ENCODE measurements at places on chromosomes 12 and 14. TPM values are rescaled to one million over a fixed set of nuclear protein-coding genes. Genes with fewer than 3 reads are reported as not detected.

- DNase-seq = peak; percentile 88
Measured at GRCh38 chr12:65496617-65497016, 218.1 kb downstream of the MSRB3 start.

Gene EEF1AKMT3
- 6.9 TPM for total RNA-seq

DNA sequence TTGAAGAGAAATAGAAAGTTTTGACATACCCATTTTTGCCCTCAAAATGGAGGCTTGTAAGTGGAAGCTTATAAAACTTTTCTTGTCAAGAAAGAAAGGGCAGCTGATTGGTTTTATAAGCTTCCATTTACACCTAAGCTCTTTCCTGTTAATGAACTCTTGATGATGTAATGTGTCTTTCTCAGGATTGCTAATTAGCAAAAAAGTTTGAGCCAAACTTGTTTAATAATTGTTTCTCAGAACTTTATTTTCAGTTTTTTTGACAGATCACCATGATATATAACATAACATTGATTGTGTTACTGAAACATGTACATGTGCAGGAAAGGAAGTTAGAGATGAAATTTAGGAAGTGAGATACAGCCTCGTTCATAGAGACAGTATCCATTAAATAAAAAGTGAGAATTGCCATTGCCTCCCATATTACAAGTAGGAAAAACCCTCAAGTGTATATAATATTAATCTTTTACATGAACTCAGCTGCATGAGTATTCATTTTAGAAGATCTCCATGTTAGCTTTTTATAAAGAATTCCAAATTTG is 26.8 kb downstream of the RIC8B start:
- no peak for DNase-seq

Gene VRTN
- total RNA-seq = not detected

GRCh38 chr12:92740411-92740810 is 37.6 kb downstream of the PLEKHG7 start:
- no peak for DNase-seq

DNA sequence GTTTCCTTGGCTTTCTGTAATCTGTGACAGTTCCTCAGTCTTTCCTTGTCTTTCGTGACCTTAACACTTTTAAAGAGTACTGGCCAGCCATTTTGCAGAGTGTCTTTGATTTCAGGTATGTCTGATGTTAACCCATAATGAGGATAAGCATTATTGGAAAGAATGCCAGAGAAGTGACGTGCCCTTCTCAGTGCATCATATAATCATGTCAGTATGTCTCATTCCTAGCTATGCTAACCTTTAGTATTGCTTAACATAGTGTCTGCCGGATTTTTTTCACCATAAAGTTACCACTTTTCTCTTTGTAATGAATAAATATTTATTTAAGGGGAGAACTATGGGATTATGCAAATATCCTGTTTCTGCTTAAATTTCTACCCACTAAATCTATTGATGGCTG is 28.5 kb downstream of the RERG start:
- DNase-seq = no peak

- DNase-seq = no peak
Measured at GRCh38 chr14:88791252-88791621, 1.5 kb downstream of the EML5 start.

DNA sequence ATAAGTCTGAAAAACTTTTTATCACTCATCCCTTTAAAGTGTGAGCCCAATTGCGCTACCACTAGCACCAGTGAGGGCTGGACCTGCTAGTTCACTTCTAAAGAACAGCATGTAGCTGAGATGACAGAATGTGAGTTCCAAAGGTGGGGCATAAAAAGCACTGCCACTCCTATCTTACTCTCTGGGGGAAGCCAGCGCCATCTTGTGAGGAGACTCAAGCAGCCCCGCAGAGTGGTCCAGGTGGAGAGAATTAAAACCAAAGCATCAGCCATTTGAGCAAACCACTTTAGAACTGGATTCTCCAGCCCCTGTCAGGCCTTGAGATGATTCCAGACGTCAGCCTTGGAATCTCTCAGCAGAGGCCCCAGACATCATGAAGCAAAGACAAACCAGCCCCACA is 39.9 kb downstream of the TMEM132D start:
- no peak for DNase-seq

Gene CAPZA3
- total RNA-seq = not detected

Gene DPF3
- total RNA-seq = 10.4 TPM

Gene LRP6
- 50.3 TPM for total RNA-seq

DNA sequence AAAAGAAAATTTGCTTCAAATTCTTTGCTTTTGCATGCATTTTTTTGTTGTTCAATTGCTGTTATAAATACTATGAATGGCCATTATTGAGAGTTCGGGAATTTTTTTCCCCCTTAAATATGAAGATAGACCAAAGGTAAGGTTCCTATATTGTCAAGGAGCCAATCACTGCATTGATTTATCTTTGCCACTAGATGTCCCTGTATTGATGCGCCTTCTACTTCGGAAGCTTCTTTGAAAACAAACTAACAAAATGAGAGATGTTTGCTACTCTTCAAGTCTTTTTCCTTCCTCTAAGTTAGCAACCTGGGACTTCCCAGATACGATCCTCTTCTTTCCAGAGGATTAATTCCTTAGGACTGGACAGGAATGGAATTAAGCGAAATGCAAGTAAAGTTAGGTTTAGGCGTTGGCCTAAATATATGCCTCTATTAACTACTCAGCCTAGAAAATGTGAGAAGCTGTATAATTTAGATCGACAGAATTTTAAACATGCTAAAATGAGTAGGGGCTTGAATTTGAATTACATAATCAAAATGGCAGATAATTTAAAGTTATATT is 318.1 kb downstream of the AEBP2 start:
- peak; percentile 63 for DNase-seq

- no peak for DNase-seq
Measured at GRCh38 chr12:7120166-7120565, 8.5 kb downstream of the RBP5 start.

DNA sequence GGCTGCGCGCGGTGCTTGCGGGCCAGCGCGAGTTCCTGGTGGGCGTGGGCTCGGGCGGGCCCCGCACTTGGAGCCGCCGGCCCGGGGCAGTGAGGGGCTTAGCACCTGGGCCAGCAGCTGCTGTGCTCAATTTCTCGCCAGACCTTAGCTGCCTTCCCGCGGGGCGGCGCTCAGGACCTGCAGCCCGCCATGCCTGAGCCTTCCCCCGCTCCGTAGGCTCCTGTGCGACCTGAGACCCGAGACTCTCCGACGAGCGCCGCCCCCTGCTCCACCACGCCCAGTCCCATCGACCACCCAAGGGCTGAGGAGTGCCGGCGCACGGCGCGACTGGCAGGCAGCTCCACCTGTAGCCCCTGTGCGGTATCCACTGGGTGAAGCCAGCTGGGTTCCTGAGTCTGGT is 46.0 kb upstream of the PLEKHG3 start:
- no peak for DNase-seq

GRCh38 chr12:47067176-47067575 is 12.2 kb upstream of the PCED1B start:
- DNase-seq = no peak

- DNase-seq = no peak
Measured at GRCh38 chr12:49843876-49844437, 1.1 kb upstream of the BCDIN3D start.

GRCh38 chr14:21302013-21302835 is 22.3 kb downstream of the RPGRIP1 start:
- DNase-seq = no peak

Gene KCNA5
- not detected for total RNA-seq

Gene FAM222A
- 0.43 TPM for total RNA-seq

GRCh38 chr12:12954356-12954755 is 2.4 kb upstream of the GPRC5D start:
- peak; percentile 30 for DNase-seq

DNA sequence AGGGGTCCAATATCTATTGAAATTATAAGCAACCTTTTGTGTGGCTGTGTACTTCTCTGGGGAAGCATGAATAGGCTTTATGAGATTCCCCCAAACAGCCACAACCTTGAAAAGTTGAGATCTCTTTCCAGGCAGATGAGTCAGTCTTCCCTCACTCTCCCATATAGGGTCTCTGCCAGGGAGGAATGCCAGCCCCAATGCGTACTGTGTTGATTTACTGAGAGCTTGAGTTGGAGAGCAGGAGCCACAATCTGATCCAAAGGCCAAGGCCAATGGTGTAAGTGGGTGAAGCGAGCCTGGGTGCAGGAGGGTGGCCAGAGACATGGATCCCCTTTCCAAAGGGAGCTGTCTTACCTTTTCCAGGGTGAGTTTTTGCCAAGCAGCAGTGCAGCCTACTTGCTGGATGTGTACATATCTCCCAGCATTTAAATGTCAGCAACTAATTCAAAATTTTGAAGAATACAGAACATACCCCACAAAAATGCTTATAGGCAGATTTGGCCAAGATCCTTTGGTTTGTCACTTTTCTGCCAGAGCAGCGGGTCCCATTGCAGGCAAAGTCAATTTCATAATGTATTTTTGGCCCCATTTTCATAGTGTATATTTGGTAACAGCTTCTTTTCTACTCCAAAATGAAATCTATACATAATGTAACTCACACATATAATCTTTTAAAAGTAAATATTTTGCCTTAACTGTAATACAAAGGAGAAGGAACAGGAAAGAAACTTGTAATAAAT is 88.2 kb downstream of the TBC1D30 start:
- DNase-seq = no peak

- DNase-seq = peak; percentile 44
Measured at GRCh38 chr12:115323223-115323905, 639.4 kb upstream of the TBX3 start.

DNA sequence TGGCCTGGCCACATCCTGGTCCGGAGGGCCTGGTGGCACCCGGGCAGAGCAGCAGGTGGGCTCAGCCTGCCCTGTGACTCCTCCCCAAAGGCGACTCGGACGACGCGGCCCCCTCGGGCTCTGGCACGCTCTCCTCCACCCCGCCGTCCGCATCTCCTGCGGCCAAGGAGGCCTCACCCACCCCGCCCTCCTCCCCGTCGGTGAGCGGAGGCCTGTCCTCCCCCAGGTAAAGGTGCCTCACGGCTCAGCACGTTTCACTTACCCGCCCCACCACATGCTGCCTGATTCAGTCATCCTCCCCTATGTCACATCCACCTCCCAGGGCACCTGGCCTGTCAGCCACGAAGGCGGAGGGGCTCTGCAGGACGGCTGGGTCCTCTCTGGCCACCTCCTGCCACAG is 6.8 kb upstream of the TEX22 start:
- no peak for DNase-seq

- DNase-seq = peak; percentile 90
Measured at GRCh38 chr12:122965851-122966742, at the start of gene ABCB9. Gene ABCB9, minus strand, starts transcription at chr12:122966463. Its CDS starts 6,228 bp downstream, at chr12:122960235.

DNA sequence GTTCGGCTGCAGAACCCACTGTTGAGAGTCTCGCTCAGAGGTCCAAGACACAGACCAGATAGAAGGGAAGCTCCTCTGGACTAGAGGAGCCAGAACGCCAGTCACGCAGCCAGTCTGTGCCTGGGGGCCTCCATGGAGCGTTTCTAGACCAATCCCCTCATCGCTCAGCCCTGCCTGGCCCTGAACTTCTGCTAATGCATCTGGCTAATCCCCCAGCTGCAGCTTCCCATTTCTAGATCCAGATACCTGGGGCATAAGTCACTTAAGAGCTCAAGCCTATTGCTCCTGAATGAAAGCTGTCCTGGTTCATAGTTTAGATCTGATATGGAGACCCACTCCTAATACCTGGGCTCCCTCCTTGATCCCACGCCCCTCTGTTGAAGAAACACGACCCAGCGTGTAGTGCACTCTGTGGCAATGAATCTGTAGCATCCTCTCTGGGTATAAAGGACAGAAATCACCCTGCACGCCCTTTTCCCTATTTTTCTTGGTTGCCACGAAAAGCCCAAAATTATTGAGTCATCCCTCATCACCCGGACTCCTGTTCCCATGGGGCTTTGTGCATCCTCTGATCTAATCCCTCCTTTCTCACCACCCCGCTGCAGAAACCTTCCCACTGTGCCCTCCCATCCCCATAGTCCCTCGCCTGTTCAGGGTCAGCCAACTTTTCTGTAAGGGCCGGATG is 341.6 kb upstream of the FKBP4 start:
- no peak for DNase-seq

GRCh38 chr12:68675101-68675842 is 11.5 kb upstream of the NUP107 start:
- DNase-seq = no peak

Gene RBMS2
- total RNA-seq = 32.8 TPM

DNA sequence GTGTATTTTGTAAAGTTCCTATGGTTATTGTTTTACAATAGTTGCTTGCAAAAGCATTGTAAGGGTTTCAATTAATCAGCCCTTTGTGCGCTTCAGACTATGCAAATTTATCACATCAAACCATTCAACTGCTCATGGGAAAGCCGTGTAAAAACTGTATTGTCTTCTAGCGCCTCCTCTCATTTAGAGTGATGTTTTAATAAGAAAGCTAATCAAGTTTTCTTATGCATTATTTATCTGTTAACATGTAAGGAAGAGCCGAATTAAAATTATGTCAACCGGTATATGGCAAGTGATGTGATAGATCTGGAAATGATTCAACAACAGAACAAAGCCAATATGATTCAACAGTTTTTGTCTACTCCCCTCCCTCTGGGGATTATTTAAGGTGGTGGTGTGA is 92.5 kb upstream of the RFX4 start:
- DNase-seq = no peak

DNA sequence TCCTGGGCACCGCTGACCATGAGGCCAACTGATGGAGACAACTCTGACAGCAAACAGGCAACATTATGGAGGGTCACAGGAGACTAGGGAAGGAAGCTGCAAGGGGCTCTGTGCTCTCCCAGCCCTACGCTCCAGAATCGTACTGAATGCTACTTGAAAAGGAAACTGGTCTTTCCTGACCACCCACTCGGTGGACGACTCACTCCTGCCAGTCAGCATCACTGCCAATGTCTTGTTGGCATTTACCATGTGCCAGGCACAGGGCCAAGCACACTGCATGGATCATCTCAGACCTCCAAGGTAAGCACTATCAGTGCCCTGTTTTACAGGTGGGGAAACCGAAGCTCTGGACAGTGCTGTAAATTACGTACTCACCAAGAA is 38.0 kb downstream of the CCDC85C start:
- DNase-seq = no peak

Gene STAB2
- total RNA-seq = not detected

Gene ADAMTS20
- total RNA-seq = under 0.01 TPM

Gene UBE3B
- total RNA-seq = 51.4 TPM

GRCh38 chr12:16763901-16764300 is 157.9 kb upstream of the LMO3 start:
- DNase-seq = peak; percentile 0

GRCh38 chr14:85528080-85528896 is 1.7 kb upstream of the FLRT2 start:
- DNase-seq = peak; percentile 88

GRCh38 chr14:69423279-69423678 is 24.8 kb downstream of the SLC39A9 start:
- DNase-seq = no peak

Gene CEP128
- total RNA-seq = 10.0 TPM

Gene DIO2
- total RNA-seq = 31.5 TPM

Gene MGP
- 10.6 TPM for total RNA-seq

DNA sequence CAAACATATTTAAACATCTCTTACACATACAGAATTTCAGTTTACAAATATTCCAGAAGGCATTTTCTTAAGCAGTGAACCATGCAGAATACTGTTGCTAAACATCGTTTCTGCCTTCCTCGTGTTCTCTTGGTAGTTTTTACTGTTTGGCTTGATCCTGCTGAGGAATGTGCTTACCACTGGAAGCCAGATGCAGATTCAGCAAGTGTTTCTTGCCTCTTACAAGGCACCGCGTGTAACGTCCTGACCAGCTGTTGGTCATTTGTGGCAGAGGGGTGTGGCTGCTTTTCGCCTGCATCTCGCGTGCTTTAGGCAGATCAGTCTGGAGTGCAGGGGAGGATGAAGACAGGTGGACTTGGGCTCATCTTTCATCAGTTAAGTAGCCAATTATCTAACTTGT is 12.4 kb downstream of the EIF2B1 start:
- peak; percentile 19 for DNase-seq

All from fibroblast of villous mesenchyme (primary cell).